Inflammatory macrophage treated with lipopolysaccharide for 1 hour (primary cell): ENCODE measurements at places on chromosomes 4 and X.

- no peak for DNase-seq
Observed at GRCh38 chr4:186144198-186144945, 39.9 kb downstream of the FAM149A start.

DNA sequence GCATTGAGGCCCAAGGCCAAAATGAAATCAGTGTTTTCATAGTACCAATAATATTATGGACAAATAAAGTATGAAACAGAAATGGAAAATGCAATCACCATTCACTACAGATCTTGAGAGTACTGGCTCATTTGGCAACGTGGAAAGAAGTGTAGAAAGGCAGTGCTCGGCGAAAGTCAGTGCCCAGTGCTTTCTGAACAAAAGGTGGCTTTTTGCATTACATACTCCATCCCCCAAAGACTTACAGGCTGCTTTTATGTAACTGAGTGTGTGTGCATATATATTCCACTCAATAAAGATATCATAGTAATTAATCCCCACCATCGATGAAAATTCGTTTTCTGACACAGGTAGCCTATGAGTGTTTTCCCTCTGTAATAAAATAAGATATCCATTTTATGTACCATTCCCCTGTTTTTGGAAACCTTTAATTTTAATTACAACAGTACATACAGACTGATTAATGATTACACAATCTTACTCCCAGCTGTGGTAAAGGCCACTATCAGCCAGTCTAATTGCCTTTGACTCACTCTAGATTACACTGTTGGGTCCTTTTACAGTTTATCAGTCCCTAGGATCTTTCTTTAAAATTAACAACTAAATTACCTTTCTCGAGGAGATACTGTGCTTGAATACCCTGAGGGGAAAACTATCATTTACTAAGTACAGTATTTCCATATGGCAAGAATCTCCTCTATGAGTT lies 65.9 kb downstream of the MAD2L1 start:
- DNase-seq: no peak

DNA sequence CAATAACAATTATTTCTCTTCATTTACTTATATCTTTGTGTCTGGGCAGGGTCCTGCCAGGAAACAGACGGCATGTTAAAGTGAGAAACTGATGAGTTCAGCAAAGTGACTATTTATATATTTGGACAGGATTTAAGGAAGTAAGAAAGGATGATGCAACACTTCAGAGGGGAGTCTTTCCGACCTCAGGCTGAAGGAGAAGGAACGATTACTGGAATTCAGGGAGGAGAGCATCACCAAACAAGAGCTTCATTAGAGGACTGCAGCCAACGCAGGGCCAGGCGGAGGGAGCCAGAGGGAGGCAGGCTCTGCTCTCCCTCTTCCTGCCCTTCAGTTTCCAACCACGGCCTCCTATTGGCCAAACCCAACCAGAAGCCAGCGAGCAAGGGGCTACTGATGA lies 1.5 kb upstream of the TLR7 start:
- DNase-seq: peak; percentile 44

- no peak for DNase-seq
Observed at GRCh38 chrX:150216716-150217115, 146.4 kb upstream of the MAMLD1 start.

GRCh38 chrX:9183481-9183880 lies 149.6 kb upstream of the FAM9B start:
- DNase-seq: no peak

DNA sequence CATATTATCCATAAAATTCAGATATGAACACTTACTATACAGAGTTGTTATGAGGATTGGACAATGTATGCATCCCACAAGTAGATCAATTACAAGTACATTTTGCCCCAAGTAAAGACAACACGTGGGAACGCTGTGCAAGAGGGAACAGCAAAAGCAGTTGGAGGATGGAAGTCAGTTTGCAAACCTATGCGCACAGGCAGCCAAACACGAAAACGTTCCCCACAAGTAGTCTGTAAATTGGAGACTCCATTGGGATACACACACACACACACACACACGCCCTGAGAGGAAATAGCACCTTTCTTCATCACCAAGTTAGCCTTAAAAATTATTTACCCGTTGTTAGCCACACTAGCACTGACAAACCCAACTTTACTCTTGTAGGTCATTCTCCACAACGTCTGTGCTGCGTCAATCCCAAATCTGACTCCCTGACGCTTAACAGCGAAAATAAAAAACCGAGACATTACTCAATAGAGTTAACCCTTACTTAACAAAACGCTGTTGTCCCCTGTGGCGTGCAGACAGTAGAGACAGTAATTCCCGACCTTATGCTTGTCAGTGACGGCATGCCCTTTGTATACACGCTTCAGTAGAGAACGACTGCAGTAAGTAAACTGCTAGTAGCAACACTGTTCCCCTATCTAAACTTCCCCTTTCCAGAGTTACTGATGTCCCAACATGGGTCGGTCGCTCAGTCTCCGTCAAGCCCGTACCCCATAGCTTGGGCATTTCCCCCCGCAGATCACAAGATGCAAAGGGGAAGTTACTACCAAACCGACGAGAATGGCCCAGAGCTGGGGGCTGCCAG lies 730 bp downstream of the MANBA start:
- peak; percentile 92 for DNase-seq

DNA sequence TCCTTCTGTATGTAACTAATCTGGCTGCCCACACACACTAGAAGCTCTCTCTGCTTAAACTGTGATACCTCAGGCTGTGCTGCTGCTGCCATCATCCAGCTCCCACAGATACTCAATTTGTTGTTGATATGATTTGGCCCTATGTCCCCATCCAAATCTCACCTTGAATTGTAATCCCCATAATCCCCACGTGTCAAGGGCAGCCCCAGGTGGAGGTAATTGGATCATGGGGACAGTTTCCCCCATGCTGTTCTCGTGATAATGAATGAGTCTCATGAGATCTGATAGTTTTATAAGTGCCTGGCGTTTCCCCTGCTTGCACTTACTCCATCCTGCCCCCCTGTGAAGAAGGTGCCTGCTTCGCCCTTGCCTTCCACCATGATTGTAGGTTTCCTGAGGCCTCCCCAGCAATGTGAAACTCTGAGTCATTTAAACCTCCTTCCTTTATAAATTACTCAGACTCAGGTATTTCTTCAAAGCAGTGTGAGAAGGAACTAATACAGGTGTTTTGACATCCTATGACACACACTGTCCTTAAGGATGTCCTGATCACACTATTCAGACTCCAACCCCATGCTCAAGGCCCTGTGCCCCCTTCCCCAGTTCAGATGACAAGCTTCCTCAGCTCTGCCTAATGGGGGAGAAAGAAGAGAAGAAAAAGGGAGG lies 2.9 kb upstream of the ATOH1 start:
- no peak for DNase-seq

DNA sequence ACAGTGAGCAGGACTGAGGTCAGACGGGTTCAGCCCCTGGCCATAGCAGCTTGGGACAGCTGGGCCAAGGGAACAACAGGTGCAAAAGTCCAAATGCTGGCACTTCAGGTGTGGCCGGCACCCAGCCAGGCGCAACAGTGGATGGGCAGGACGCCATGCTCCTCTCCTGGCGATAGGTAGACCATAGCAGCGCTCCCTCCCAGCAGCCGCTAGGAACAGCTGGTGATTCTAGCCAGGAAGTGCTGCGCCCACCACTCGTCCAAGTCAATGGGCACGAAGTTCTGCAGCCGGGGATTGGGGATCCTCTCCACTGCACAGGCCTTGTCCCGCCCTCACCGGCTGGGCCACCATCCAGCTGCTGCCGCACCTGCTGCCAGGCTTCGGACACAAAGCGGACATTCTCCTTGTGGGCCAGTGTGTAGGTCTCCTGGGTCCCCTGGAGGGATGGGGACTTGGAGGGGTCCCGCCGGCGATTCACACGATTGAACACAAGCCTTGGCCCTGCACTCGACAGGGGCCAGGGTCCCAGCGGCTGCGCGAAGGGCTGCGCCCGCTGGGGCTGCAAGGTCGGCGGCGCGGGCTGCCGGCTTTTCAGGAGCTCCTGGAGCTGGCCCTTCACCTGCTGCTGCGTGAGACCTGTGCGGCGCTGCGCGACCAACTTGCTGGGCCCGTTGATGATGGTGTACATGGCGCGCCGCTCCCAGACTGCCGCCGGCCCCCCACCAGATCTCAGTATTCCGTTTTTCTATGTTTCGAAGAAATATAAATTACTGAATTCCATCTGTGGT lies 227.5 kb upstream of the STK26 start:
- no peak for DNase-seq

DNA sequence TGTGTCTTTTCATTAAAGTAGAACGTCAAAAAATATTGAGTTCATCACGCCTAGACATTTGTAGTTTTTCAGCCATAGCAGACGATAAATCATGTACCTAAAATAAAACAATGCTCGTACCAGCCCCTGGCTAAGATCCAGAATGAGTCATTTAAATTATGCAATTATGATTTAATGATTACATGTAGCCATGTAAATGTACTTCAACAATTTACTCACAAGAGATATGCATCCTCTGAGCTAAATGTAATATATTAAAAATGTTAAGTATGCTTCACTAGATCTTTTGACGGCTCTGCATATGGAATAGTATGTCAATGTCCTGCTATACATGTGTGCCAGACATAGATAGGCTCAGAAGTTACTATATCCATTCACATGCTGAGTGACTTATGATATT lies 1077.8 kb downstream of the ARAP2 start:
- no peak for DNase-seq

- no peak for DNase-seq
Observed at GRCh38 chr4:168674866-168675265, 178.0 kb downstream of the PALLD start.

GRCh38 chrX:112913807-112914206 lies 73.2 kb upstream of the AMOT start:
- no peak for DNase-seq
